ENCODE measurements at places on chromosomes 13 and 19.

GRCh38 chr13:110937511-110938285 lies 22.8 kb upstream of the ANKRD10 start:
- no peak for DNase-seq

DNA sequence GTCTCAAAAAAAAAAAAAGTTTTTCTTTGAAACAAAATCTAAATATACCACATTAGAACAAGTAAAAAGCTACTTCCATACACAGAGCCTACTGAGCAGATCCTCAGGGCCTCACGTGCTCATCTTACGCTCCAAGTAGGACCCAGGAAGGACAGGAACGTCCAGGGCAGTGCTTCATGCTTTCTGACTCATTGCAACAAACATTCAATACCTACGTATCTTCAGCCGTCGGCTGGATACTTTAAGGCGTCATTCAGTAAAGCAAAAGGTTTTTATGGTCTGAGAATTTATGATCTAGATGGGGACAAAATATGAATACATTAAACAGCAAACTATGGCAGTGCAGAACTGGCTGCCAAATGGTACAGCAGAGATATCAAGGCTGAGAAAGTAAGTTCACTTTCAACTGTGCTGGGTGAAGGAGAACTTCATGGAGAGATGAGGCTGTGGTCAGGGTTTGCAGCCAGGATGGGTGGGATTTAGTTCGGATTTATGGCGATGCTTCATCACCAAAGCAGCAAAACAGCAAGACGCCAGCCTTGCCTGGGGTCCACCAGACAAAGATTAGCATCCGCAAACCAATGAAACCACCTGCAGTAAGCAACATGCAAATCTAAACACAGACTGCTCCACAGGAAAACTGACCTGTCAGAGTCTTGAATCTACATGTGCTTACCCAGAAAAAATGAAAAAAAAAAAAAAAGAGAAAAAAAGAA lies 20.5 kb downstream of the CARS2 start:
- DNase-seq = no peak

- DNase-seq = no peak
These were observed 139.1 kb upstream of the TRPC4 start for GRCh38 chr13:38008636-38009035.

- no peak for DNase-seq
These were observed 50.4 kb downstream of the NAA16 start for GRCh38 chr13:41361491-41361890.

DNA sequence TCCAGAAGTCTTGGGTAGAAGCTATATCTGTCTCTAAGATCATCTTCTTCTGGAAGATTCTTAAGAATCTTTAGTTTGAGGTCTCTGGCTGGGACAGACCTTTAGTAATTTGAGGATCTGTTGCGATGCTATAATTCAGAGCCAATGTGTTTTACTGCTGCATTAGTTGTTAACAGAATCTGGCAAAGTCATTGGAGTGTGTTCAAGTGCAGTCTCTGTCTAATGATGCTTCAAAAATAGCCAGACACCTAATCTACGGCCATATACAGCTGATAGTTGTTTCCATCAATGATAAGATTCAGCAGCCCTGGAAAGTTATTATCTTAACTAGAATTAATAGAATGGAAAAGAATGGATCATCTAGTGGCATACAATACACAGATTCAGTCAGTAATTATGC lies 72.6 kb downstream of the CDK8 start:
- no peak for DNase-seq

- peak; percentile 85 for DNase-seq
These were observed 109.5 kb downstream of the KCNRG start for GRCh38 chr13:50124536-50125303.

DNA sequence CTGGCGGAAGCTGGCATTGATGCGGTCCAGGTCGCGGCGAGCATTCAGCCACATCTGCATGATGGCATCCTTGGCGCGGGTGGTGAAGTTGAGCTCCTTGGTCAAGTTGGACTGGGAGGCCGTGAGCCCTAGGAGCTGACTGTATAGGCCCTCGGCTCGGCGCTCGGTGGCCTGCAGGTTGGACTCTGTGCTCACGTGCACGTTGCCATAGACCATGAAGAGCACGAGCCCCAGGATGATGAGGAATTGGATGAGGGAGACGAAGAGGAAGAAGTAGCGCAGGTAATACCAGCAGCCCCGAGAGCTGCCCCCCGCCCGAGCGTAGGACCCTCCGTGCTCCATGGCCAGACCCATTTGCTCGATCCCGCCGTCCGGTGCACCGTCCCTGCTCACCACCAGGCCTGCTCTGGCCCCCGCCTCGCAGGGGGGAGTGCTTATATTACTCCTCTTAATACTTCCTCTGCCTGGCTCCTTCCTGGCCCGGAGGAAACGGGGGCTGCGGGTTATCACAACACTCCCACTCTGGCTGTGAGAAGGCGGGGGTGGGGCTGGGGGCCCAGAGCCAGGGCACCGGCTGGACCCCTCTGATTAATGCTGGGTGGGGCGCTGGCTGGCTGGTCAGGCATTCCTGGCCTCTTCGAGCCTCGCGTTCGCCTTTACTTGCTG lies at the start of gene PLVAP:
Gene PLVAP, minus strand, starts transcription at position 408 of the 666 bp plus-strand sequence. Its CDS starts 54 bp downstream, at position 354.
- no peak for DNase-seq

DNA sequence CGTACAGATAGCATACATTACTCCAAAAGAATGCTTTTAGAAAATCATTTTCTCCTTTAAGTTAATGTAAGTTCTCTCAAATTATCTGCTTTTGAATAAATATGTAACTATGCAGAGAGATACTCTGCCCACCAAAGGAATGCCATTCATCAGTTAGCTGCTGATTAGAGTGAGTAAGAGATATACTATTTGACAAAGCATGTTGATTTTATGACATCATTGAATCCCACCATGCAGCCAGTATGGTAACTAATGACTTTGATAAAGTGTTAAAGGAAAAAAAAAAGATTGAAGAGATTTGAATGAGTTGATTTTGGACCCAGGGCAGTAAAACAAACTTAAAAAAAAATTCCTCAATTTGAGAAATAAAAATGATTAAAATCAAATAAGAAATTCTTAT lies 521.5 kb downstream of the SLITRK6 start:
- no peak for DNase-seq

DNA sequence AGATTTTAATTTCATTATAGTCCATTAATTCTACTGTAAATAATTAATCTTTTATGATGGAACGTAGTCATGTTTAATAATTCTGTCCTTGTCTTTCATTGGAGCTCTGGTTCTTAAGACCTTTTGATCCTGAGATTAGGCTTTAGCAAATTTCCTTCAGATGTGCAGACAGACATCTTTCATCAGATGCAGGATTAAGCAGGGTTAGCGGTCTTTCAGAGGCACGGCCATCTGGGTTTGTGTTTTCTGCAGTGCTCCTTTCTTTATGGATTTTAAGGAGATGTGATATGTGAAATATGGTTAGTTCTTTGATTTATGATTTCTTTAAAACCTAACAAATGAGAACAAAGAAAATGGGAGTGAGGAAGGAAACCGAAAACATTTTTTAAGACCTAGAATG lies 643.9 kb upstream of the SGCG start:
- no peak for DNase-seq

- DNase-seq = no peak
These were observed 30.9 kb upstream of the CYP4F8 start for GRCh38 chr19:15584095-15584494.

GRCh38 chr13:75365724-75366173 lies 116.2 kb downstream of the TBC1D4 start:
- DNase-seq = no peak

DNA sequence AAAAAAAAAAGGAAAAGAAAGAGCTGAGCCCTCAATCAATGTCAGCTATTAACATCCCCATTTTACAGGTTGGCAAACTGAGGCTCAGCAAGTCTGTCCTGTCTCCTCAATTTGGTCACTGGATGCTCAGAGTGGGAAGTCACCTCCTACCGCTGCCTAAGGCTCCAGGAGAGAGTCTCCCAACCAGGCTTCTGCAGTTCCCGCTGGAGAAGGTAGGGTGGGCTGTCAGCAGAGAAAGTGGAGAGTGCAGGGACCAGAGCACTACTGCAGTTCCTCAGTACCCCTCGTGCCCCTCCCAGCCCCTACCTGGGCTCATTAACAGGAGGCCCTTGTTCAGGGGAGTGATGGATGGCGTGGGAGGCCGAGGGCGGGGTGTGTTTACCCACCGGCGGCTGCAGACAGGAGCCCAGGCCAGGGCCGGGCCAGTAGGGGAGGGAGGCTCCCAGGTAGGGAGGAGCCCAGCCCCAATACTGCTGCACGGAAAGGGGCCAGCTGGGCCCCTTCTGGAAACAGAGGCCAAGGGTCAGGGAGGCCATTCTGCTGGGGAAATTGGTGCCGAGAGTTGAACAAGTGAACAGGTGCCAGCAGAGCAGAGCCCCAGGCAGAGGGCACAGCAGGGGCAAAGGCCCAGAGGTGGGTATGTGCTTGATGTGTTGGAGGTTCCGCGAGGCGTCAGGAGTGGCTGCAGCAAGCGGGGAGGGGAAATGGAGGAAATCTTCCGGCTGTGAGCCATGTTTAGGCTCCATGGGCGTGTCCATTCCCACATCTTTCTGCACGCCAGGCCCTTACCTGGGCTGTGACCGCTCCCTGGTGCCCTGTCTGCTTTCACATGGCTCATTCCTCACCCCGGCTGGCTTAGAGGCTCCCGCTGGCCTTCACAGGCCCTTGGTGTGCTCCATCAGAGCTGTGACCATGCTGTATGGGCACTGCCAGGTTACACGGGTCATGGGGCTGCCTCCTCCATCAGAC lies 7.6 kb upstream of the COMP start:
- no peak for DNase-seq

DNA sequence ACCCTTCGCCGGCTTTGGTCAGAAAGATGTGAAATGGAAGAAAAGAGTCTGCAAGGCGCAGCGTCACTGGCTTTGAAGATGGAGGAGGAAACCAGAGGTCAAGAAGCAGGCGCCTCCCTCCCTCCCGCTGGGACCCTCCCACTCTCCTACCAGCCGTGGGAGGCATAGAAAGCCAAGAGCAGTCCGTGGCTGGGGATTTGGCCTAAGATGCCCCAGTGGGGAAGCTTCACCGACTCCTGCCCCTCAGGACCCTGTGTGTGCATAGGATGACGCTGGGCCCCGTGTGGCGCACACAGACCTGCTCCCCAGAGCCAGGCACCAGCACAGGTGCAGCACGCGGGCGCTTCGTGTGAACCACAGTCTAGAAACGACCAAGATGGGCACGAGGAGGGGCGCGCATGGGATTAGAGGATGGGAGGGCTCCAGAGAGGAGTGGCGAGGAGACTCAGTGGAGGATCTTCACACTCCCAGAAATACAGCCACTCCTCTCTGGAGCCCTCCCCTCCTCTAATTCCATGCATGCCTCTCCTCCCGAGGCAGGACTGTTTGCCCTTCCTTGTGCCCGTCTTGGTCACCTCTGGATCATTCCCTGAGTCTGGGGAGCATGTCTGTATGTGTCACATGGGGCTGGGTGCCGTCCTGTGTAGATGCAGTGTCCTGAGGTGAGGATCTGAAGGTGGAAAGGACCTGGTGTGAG lies 194.3 kb downstream of the TEX29 start:
- no peak for DNase-seq

- no peak for DNase-seq
These were observed 1700.1 kb upstream of the SLC10A2 start for GRCh38 chr13:104766319-104766718.

- DNase-seq = no peak
These were observed 61.4 kb upstream of the TEX29 start for GRCh38 chr13:111259058-111259457.

DNA sequence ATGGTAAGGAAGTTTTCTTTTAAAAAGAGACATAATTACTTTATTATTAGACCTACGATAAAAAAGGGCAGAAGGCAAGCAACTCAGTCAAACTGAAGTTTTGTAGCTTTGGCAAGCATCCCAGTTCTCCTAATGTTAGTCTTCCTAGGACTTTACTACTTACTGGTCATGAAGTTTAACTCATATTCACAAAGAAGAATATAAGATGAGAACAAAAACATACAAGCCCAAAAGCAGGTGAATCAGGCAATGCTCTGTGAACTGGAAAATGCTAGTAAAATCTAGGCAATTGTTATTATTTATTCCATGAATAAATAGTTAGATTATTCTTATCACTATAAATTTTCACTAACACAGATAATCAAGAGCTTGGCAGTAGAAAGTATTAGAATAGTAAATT lies 85.0 kb downstream of the MIPEP start:
- DNase-seq = no peak

- DNase-seq = no peak
These were observed 56.9 kb upstream of the SLC15A1 start for GRCh38 chr13:98809345-98809777.

- no peak for DNase-seq
These were observed 39.6 kb downstream of the INSR start for GRCh38 chr19:7254590-7254989.

DNA sequence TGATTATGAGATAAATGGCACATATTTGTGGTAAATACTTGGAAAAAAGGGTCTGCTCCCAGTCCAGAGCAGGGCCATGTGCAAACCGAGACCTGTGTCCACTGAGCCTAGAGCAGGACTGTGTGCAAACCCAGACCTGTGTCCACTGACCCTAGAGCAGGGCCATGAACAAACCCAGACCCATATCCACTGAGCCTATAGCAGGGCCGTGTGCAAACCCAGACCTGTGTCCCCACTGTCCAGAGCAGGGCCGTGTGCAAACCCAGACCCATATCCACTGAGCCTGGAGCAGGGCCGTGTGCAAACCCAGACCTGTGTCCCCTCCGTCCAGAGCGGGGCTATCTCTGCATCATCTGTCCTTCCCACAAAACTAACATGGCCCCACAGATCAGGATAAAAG lies 136.0 kb downstream of the ATP11A start:
- DNase-seq = no peak

DNA sequence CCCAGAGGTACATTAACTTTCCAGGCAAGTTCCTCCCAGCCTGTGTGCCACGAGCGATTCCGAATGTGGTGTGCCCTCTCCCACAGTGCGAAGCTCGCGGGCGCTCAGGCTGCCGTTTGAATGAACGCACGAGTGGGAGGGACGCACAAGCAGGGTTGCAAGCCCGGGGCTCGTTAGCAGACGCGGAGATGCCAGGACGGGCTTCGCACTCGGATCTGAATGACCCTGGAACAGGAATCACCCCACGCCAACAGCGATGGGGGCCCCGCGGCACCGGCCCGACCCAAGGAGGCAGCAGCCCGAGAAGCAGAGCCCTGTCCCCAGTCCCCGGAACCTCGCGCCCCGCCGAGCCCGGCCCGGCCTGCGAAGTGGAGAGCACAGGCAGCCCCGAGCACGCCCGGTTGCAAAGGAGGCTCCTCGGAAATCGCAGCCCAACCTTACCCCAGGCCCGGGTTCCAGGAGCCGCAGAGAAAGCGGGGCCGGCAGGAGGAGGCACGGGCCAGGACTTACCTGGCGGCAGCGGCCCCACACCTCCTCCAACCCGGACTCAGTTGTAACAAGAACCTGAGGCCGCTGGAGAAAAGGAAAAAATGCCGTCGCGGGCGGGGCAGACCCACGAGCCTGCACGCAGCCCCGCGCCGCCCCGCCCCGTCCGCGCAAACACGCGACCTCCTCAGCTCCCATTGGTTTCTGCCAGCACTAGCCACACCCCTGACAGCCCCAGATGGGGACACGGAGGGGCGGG lies at the start of gene SLC25A30:
Gene SLC25A30, minus strand, starts transcription at position 584 of the 745 bp plus-strand sequence. CDS start 6,948 bp downstream, outside the sequence.
- peak; percentile 93 for DNase-seq

GRCh38 chr19:2569596-2570465 lies 93.9 kb downstream of the GADD45B start:
- DNase-seq = no peak

- DNase-seq = no peak
These were observed 578.5 kb upstream of the PCDH20 start for GRCh38 chr13:61994174-61994573.
